ENCODE measurements at places on chromosomes 6 and 20. TPM values are rescaled to one million over a fixed set of nuclear protein-coding genes. Genes with fewer than 3 reads are reported as not detected.
A peak's percentile ranks its signal among the peaks of the same experiment; 100 is the strongest.

Gene PTPRK
- 131 TPM for total RNA-seq

Gene CDSN
- not detected for total RNA-seq

Gene BTNL2
- total RNA-seq, result not detected

Gene NFATC2
- 3.5 TPM for total RNA-seq

Gene PGBD1
- total RNA-seq, result 17.4 TPM

Gene OPRM1
- 22.0 TPM for total RNA-seq

DNA sequence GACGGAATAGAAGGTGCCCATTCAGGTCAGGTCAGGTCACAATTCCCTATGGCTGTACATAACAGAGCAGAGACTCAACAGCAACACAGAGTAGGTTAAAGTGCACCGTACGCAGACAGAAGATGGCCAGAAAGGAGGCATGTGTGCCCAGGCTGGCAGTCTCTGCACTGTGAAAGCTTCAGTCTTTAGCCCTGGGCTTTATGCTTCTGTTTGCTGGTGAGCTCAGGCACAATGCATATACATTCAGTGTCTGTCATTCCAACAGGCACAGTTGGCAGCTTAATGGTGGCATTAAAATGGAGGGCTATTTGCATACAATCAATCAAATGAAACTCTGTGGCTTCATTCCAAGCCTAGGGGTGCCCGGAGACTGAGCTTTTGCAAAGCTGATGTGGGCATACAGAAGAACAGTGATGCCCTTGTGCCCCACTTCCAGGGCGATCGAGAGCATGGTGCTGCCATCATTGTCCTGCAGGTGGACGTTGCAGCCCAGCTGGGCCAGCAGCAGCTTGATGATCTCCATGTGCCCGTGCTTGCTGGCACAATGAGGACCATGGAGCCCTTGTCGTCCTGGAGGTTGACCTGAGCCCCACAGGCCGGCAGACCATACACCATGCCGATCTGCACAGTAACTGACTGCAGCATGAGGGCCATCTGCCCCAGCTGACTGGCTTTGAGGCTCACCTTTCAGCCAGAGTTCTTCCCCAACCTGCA lies 22.4 kb downstream of the TRMT6 start:
- DNase-seq, result no peak

- no peak for DNase-seq
Measured at GRCh38 chr6:48757661-48758060, 646.7 kb upstream of the PTCHD4 start.

- no peak for DNase-seq
Measured at GRCh38 chr6:5665173-5665572, 341.6 kb downstream of the NRN1 start.

GRCh38 chr6:26152226-26153101 lies 65.2 kb downstream of the HFE start:
- no peak for DNase-seq

DNA sequence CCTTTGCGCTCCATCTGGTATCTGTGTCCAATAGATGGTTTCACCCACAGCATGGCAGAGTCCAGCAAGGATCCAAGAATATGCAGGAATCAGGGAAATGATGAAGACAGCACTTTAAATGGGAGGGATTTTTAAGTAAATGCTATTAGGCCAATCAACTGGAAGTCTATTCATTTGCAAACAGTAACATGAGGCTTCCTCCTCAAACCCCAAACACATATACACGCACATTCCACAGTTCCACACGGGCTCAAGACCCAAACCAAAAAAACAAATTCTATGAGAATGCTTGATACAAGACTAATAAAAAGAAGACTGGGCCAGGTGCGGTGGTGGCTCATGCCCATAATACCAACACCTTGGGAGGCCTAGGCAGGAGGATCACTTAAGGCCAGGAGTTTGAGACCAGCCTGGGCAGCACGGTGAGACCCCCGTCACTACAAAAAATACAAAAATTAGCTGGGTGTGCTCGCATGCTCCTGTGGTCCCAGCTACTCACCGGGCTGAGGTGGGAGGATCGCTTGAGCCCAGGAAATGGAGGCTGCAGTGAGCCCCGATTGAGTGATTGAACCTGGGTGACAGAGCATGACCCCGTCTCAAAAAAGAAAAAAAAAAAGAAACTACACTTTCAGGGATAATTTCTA lies 21.9 kb upstream of the TFAP2C start:
- DNase-seq, result no peak

- peak; percentile 56 for DNase-seq
Measured at GRCh38 chr20:30376767-30377658, 880.5 kb upstream of the DEFB115 start.

- DNase-seq, result no peak
Measured at GRCh38 chr6:105746509-105746908, 339.6 kb upstream of the PRDM1 start.

GRCh38 chr6:12222405-12223366 lies 67.5 kb upstream of the EDN1 start:
- no peak for DNase-seq

- DNase-seq, result no peak
Measured at GRCh38 chr6:6716998-6717763, 128.7 kb downstream of the LY86 start.

DNA sequence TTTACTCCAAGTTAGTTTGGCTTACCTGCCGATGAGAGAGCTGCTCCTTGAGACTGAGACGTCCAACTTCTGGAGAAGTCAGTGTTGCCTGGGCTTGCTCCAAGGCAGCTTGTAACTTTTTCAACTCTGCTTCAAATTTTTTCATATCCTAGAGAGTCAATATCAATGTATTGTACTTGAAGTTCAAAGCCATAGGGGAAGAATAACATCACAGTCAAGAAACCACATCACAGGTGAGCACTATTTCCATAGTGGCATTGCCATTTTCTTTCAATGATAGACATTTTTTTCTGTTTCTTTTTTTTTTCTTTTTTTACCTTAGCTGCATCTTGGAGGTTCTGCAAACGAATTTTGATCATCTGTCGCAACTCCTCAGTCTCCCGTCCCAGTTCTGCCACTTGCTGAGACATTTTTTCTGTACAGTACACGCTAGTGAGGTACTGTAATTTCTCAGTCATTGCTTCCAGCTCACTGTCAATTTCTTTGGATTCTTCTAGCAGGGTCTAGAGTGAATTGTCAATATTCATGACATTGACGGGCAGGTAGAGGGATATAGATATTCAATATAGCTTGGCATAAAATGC lies 326.7 kb downstream of the SYNE1 start:
- DNase-seq, result no peak

DNA sequence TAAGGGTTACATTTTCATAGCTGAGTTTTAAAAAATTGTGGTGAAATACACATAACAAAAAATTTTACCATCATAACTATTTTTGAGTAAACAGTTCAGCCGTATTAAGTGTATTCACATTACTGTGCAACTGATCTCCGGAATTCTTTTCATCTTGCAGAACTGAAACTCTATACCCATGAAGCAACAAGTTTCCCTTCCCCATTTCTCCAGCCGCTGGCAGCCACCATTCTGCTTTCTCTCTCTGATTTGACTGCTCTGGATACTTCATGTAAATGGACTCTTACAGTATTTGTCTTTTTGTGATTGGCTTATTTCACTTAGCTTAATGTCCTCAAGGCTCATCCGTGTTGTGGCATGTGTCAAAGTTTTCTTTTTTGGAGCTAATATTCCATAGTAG lies 341.6 kb downstream of the QKI start:
- DNase-seq, result no peak

- DNase-seq, result no peak
Measured at GRCh38 chr6:42140032-42140431, 2.4 kb downstream of the C6orf132 start.

All from dorsolateral prefrontal cortex (tissue), 122 donors.